ENCODE measurements at places on chromosomes 16 and 17.

- no peak overlapping the region for H3K27ac ChIP-seq
- DNase-seq = no peak
- H3K36me3 ChIP-seq = no peaks in the 10 kb centered on the region
- no peaks in the 10 kb centered on the region for H3K4me1 ChIP-seq
- H3K27me3 ChIP-seq = no peaks in the 10 kb centered on the region
These were observed 69.0 kb downstream of the ANKFN1 start for GRCh38 chr17:56222255-56222654.

DNA sequence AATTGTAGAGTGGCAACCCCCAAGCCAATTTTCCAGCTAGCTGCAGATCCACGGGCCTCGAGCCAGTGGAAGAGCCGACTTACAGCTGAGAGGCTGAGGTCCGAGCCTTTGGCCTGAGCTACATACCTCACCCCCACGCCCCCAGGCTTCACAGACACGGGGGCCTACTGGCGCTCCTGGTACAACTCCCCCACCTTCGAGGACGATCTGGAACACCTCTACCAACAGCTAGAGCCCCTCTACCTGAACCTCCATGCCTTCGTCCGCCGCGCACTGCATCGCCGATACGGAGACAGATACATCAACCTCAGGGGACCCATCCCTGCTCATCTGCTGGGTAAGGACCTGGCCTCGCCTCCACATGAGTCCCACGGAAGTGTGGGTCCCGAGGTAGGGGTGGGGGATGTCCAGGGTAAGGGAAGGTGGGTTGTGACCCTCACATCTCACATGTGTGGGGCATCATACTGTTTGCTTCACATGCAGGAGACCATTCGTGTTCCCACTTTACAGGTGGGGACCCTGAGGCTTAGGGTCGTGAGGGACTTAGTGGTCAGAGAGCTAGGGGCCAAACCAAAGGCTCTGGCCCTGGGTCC lies 3.4 kb downstream of the ACE start:
- peaks cover 32% of the 10 kb centered on the region for H3K27me3 ChIP-seq
- no peak for DNase-seq
- no peaks in the 10 kb centered on the region for H3K36me3 ChIP-seq
- H3K27ac ChIP-seq = no peak overlapping the region
- H3K4me1 ChIP-seq = peaks cover 18% of the 10 kb centered on the region

GRCh38 chr16:30355954-30356308 lies 823 bp upstream of the CD2BP2 start:
- H3K36me3 ChIP-seq = peaks cover 39% of the 10 kb centered on the region
- no peaks in the 10 kb centered on the region for H3K27me3 ChIP-seq
- peak overlapping the region; percentile 97 for H3K27ac ChIP-seq
- H3K4me3 ChIP-seq = peak overlapping the region; percentile 92
- peaks cover 31% of the 10 kb centered on the region for H3K4me1 ChIP-seq

- peaks cover 20% of the 10 kb centered on the region for H3K4me1 ChIP-seq
- no peak for DNase-seq
- peaks cover 21% of the 10 kb centered on the region for H3K36me3 ChIP-seq
- no peaks in the 10 kb centered on the region for H3K27me3 ChIP-seq
- no peak overlapping the region for H3K4me3 ChIP-seq
These were observed 5.4 kb upstream of the STAT5B start for GRCh38 chr17:42281571-42282096.

DNA sequence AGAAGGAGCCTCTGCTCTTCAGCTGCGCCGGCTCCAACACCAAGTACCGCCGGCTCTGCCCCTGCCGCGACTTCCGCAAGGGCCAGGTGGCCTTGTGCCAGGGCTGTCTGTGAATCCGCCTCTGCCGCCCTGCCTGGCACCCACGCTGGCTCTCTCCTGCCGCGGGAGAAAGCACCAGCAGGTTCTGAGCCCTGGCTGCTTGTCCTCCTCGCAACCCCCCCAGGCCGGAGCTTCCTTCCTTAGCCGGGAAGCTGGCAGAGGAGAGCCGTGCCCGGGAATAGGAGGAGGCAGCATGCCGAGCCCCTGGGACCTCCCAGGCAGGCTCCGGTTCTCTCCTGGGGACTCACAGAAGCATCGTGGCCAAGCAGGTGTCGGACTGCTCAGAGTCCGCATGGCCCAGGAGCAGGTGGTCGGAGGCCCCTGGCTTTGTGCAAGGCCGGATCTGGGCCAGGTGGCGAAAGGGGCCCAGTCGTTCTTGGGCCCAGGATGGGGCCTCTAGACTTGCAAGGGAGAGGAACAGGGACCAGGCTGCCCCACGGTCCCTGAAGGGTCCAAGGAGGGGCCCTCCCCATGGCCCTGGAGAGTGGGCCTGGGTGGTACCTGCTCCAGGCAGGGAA lies 80.6 kb downstream of the MGAT5B start:
- H3K4me3 ChIP-seq = no peak overlapping the region
- no peaks in the 10 kb centered on the region for H3K27me3 ChIP-seq
- no peaks in the 10 kb centered on the region for H3K4me1 ChIP-seq
- no peak for DNase-seq
- no peaks in the 10 kb centered on the region for H3K36me3 ChIP-seq

DNA sequence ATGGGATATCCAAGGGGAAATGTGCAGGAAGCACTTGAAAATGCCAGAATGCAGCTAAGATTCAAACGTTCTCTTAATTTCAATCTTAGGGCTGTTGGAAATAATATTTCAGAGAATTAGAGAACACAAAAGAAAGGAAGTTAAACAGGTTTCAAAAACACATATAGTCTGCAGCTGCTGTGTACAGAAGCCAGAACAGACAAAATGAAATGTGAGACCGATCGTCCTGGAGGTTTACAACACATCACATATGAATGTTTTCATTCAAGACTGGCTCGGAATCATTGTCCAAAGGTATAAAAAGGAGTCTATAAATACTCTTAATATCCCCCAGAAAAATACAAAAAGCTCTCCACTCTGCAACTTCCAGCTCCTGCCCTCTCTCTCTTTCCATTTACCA lies 14.3 kb downstream of the CYTH1 start:
- no peaks in the 10 kb centered on the region for H3K27me3 ChIP-seq
- peaks cover 33% of the 10 kb centered on the region for H3K4me1 ChIP-seq
- no peak overlapping the region for H3K4me3 ChIP-seq
- H3K27ac ChIP-seq = no peak overlapping the region
- no peak for DNase-seq

GRCh38 chr17:46089389-46089965 lies 90.4 kb downstream of the STH start:
- peaks cover 24% of the 10 kb centered on the region for H3K36me3 ChIP-seq
- no peak for DNase-seq
- H3K4me1 ChIP-seq = peaks cover 36% of the 10 kb centered on the region
- no peak overlapping the region for H3K4me3 ChIP-seq
- H3K27me3 ChIP-seq = no peaks in the 10 kb centered on the region

GRCh38 chr17:36703860-36704266 lies 102.5 kb downstream of the MRM1 start:
- peaks cover 58% of the 10 kb centered on the region for H3K27me3 ChIP-seq
- H3K27ac ChIP-seq = no peak overlapping the region
- no peaks in the 10 kb centered on the region for H3K4me1 ChIP-seq
- no peak overlapping the region for H3K4me3 ChIP-seq

DNA sequence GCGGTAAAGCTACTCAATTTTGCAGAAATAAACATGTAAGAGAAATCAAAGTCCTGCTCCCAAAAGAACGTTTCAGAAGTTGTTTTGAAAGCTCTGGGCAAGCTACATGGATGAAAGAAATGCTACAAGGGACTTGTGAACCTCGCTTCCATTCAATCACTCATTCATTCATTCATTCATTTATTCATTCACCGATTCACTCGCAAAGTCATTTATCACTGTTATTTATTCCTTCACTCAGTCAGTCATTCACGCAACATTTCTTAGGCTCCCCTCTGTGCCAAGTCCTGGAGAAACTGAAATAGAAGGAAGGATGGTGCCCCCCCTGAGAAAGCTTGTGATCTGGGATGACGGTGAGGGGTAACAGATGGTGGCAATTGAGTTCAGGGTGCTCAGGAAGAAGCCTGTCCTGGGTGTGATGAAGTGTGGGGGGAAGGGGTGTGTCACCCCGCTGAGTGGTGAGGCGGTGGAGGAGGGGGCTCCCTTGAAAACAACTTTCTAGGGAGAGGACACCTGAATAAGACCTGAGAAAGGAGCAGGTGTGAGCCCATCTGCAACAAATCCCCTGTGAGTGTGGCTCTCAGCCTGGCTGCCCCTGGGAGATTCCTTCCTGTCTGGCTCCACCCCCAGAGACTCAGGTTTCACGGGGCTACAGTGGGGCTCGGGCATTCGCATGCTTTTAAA lies 36.3 kb upstream of the PRSS54 start:
- no peaks in the 10 kb centered on the region for H3K4me1 ChIP-seq
- H3K36me3 ChIP-seq = peaks cover 4% of the 10 kb centered on the region
- H3K27me3 ChIP-seq = peaks cover 33% of the 10 kb centered on the region
- H3K4me3 ChIP-seq = no peak overlapping the region

GRCh38 chr16:22423716-22424115 lies 49.3 kb upstream of the CDR2 start:
- no peak for DNase-seq
- H3K36me3 ChIP-seq = peaks cover 42% of the 10 kb centered on the region
- H3K4me3 ChIP-seq = no peak overlapping the region
- no peak overlapping the region for H3K27ac ChIP-seq
- no peaks in the 10 kb centered on the region for H3K27me3 ChIP-seq
- no peaks in the 10 kb centered on the region for H3K4me1 ChIP-seq

DNA sequence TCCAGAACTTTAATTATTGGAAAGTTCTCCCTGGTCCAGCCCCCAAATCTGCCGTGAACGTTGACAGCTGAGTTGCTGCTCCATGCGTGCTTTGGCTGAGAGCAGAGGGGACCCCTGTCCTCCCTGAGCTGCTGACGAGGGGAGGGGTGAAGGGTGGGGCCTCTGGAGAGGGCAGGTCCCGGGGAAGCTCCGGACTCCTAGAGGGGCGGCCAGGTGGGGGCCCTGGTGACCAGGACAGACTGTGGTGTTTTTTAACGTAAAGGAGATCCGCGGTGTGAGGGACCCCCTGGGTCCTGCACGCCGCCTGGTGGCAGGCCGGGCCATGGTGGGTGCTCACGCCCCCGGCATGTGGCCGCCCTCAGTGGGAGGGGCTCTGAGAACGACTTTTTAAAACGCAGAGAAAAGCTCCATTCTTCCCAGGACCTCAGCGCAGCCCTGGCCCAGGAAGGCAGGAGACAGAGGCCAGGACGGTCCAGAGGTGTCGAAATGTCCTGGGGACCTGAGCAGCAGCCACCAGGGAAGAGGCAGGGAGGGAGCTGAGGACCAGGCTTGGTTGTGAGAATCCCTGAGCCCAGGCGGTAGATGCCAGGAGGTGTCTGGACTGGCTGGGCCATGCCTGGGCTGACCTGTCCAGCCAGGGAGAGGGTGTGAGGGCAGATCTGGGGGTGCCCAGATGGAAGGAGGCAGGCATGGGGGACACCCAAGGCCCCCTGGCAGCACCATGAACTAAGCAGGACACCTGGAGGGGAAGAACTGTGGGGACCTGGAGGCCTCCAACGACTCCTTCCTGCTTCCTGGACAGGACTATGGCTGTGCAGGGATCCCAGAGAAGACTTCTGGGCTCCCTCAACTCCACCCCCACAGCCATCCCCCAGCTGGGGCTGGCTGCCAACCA lies at the start of gene MC1R:
MC1R (plus strand) TSS at position 410 of the 895 bp plus-strand sequence; CDS start at position 807, 397 bp downstream.
- peaks cover 16% of the 10 kb centered on the region for H3K36me3 ChIP-seq
- DNase-seq = no peak
- peaks cover 34% of the 10 kb centered on the region for H3K4me1 ChIP-seq
- peak within 1 kb of the TSS; percentile 84 for H3K4me3 ChIP-seq

DNA sequence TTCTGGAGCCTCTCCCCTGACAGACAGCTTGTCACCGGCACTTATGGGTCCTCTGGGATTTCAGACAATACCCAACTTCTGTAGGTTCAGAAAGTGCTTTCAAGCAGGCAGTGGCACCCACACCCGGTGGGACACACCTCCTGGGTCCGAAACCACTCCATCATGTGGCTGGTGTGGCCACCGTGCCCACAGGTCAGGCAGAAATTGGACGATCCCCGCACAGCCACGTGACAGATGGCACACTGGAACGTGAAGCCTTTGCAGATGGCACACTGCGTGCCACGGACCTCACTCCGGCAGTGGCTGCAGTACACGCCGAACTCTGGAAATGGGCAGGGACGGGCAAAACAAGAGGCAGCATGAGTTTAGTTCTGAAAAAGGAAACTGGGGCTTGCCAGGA lies 99.5 kb upstream of the FA2H start:
- DNase-seq = no peak
- peaks cover 13% of the 10 kb centered on the region for H3K4me1 ChIP-seq
- H3K27ac ChIP-seq = no peak overlapping the region
- H3K27me3 ChIP-seq = no peaks in the 10 kb centered on the region
- H3K36me3 ChIP-seq = peaks cover 39% of the 10 kb centered on the region
- H3K4me3 ChIP-seq = peak overlapping the region; percentile 19
